GM04504 (cell line): ENCODE measurements at places on chromosomes 13 and 19.

- no peak for DNase-seq
Observed at GRCh38 chr19:16470541-16470910, 1.2 kb downstream of the EPS15L1 start.

- DNase-seq: no peak
Observed at GRCh38 chr19:40762754-40763470, 11.9 kb downstream of the SNRPA start.

DNA sequence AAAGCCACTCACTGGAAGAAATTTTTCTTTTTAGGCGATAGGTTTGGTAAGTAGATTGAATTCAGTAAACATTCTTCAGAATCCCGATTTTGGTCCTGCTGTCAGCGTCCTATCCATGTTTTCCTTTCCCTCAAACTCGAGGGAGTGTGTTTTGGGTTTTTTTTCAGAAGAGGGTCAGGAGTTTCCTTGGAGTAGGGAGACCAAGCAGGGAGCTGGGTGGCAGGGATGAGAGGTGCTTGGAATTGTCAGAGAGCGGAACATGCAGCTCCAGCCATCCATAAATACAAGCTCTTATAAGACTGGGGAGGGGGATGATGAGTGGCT, 1.6 kb upstream of the PCDH8 start:
- DNase-seq: no peak

- no peak for DNase-seq
Observed at GRCh38 chr13:105918842-105919741, 616.4 kb downstream of the EFNB2 start.

DNA sequence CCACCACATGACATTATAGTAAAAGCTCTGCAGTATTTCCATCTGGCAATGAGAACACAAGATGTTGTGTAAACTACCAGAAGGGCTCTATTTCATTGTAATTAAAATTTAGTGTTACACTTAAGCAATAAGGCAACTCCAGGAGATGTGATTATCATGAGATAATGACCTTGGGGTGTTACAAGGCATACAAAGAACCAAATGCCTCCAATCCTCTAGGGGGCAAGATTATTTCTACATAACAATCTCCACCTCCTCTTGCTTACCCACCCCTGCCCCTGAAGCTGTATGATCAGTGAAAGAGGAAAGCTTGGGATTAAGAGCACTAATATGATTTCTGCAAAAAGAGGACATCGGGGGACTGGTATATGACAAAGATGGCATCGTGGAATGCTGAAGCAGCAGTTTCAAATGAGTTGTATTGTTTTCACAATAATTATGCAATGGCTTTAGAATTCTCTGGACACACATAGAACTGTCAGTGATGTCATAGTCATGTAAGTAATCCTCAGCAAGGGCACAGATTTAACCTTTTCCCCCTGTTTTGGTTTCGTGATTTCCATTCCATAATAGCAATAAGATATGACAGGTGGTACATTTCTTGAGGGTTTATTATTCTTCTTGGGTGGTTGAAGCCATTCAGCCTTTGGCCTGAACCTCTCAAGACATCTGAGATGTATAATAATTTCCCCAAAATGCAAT, 295.3 kb downstream of the MZT1 start:
- no peak for DNase-seq

GRCh38 chr19:31261603-31262212, 87.5 kb downstream of the TSHZ3 start:
- DNase-seq: no peak

DNA sequence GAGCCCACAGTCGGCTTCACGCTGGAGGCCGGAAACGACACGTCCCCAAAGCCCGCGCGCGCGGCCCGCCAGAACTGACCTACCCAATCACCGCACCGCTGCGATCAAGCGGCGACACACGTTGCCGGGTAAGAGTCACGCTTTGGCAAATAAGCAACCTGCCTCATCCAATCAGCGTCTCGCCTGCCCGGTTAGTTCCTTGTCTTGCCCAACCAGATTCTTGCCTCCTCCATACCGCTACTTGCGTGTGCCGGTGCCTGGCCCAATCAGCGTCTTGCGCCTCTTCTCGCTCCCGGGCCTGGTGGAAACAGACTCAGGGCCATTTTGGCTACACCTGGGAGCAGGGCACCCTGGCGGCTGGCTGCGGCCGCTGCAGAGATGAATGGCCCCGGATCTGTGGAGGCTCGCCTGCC, 11.6 kb upstream of the ZNF544 start:
- no peak for DNase-seq
